ENCODE measurements at places on chromosomes 2 and 18.

DNA sequence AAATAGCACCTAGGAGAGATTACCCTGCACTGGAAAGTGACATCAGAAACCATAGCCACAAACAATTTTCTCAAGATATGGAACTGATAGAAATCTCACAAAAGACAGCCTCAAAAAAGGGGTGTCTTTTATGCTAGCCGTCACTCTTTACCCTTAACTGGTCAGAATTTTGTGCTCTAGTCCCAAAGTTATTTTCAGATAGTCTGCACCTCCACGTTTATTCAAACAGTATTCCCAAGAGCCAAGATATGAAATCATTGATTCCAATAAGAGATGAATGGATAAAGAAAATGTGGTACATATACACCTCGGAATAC, 23.5 kb upstream of the PMAIP1 start:
- no peak for DNase-seq

DNA sequence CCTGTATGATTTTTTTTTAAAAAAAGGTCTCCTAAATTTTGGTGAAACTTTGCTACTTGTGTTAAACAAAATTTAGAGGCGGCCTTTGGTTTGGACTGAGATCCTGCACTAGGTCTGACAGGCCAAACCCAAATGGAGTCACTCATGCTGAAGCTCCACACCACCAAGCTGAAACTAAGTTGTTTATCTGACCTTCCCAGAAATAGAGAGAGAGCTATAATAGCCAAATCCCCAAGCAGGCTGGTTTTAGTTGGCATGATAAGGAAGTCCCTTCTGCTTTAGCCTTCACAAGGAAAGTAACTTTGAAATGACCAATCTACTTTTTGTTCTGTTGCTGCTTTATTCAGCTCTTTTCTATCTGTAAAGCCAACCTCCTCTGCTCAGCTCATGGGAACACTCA, 17.1 kb upstream of the THUMPD2 start:
- DNase-seq: no peak

DNA sequence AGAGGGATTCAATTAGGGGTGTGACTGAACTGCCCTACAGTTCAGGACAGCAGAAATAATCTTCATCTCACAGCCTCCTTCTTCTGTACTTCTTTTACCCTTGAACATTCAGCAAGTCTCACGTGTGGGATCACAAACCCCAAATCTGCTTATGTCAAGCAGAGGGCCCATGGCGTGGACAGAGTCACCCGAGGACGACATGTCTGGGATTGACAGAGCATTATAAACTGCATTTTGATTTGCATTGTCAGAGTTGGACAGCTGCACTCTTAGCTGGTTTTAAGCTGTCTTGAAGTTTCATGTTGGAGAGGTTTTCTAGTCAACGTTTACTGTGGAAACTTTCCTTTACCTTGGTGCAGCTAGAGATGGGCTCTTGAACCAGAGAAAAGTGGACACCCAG, 26.4 kb downstream of the MGAT5 start:
- DNase-seq: no peak

DNA sequence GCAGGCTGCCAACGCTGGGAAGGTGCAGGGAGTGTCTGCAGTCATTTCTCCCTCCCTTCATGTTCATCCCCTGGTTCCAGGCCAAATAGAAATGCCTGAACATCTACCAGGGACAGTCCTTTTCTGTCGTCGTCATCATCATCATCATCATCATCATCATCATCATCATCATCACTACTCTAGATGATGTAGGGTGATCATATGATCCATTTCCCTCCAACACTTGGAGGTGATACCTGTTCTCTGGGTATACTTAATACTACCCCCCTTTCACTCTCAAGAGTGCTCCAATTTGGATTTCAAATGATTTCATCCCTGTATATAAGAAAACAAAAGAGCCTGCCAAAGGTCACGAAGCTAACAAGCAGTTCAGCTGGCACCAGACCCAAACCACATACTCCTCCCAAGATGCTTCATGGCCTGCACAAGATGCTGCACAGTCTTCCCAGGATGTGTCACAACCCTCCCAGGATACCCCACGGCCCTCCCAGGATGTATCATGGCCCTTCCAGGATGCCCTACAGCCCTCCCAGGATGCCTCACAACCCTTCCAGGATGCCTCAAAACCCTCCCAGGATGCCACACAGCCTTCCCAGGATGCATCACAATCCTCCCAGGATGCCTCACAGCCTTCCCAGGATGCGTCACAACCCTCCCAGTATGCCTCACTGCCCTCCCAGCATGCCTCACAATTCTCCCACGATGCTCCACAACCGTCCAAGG, 257.9 kb downstream of the DYSF start:
- no peak for DNase-seq

GRCh38 chr2:100394111-100394641, 23.3 kb downstream of the CHST10 start:
- DNase-seq: peak; percentile 24

DNA sequence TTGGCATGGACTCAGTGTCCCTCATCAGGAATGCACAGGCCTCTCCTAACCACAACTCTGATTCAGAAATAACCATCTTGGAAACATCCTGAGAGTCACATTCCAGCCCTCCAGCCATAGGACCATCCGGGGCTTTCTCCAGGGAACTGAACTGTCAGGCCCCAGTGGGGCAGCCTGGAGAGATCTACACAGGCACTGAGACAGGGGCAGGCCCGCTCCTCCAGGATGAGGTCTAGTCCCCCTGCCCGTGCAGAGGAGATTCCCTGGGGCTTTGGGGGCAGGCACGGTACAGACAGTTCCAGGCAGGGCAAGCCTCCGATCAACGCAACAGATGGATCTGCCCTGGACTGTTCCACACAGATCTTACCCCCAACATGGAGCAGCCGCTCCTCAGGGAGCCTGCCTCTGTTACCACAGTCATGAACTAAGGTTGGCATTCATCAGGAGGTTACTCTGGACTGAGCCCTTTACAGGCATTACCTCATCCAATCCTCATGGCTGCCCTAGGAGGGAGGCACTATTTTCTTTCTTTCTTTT, 12.0 kb downstream of the KCNK3 start:
- DNase-seq: no peak

GRCh38 chr2:170530284-170530745, 184.8 kb upstream of the SP5 start:
- peak; percentile 71 for DNase-seq

- no peak for DNase-seq
Measured at GRCh38 chr2:173705656-173706055, 259.5 kb downstream of the SP3 start.

DNA sequence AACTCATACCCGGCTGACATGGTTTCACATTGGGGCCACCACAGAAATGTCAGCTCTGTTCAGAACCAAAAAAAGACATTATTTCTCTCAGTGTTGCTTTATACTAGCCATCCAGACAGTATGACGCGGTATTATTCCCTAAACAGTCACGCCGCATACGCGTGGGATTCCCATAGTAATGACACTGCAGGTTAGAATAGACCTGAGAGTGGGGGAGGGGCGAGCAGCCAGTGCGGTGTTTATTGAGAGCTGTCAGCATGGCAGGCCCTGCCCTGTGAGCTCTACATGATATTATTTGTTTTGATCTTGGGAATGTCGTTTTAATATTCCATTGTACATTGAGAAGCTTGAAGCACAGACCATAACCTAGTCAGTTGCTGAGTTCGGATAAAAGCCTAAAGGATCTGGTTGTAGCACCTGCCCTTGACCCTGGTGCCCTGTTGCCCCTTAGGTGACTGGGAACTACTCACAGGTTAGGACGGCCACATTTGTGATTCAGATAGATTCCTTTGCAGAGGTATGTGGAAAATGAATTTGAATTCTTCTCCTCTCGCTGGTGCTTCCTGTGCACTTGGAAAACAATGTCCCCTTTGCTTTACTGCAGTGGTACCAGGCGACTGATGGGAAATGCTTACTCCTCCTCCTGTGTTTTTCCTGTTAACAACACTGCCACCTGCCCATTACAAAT, 150.1 kb downstream of the ARHGAP28 start:
- no peak for DNase-seq

GRCh38 chr18:703213-703967, 9.0 kb downstream of the ENOSF1 start:
- no peak for DNase-seq

DNA sequence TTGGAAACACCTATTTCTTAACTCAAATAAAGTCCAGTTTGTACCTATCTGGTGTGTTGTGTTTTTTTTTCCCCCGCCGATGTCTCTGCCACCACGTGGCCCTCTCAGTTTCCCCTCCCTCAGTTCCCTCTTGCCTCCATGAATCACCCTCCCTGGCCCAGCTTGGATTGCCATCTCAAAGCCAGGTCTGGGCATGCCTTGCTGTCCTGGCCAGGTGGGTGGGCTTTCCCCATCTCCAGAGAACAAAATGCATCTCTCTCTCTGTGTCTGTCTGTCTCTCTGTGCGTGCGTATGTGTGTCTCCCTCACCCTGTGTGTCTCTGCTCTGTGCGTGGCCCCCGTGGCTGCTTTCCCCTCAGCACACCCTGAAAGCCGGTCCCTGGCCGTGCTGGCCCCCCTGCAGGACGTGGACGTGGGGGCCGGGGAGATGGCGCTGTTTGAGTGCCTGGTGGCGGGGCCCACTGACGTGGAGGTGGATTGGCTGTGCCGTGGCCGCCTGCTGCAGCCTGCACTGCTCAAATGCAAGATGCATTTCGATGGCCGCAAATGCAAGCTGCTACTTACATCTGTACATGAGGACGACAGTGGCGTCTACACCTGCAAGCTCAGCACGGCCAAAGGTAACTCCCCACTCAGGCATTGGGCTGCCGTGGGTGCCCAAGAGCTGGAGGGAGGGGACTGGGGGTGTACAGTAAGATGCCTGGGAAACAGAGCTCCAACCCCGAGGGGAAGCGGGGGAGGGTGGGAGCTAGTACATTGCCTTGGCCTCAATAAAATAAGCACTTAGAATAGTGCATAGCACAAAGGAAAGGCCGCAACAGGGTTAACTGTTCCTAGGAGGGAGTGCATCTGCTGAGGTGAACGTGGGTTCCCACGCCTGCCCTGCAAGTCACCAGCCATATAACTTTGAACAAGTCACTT, 31.6 kb upstream of the GMPPA start:
- no peak for DNase-seq
